Stimulated activated CD8-positive, alpha-beta memory T cell treated with anti-CD3 and anti-CD28 coated beads, Interleukin-12 subunit alpha, Interleukin-12 subunit beta, amount 100 ng/mL, for 1 hour (primary cell): ENCODE measurements at places on chromosomes 7 and 10.

- no peak for DNase-seq
Measured at GRCh38 chr10:61845196-61845949, 56.1 kb upstream of the ARID5B start.

GRCh38 chr10:88958721-88959120 lies 6.1 kb upstream of the ACTA2 start:
- DNase-seq, result no peak

DNA sequence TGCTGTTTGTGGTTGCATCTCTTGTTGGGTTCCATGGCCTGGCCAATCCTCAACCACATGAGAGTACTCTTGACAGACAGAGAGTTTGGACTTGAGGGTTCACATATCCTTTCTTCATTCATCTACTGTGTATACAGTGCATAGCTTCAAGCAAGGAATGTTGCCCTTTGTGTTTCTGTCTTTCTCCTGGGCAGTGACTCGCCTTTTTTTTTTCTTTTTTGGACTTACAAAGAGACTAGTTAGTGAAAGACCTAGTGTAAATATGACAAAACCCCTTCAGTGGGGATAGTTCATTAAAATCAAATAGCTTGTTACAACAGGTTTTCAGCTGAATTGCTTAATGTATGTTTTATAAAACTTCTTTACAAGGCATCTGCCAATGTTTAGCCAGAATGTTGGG lies 290.2 kb downstream of the FGFR2 start:
- no peak for DNase-seq

DNA sequence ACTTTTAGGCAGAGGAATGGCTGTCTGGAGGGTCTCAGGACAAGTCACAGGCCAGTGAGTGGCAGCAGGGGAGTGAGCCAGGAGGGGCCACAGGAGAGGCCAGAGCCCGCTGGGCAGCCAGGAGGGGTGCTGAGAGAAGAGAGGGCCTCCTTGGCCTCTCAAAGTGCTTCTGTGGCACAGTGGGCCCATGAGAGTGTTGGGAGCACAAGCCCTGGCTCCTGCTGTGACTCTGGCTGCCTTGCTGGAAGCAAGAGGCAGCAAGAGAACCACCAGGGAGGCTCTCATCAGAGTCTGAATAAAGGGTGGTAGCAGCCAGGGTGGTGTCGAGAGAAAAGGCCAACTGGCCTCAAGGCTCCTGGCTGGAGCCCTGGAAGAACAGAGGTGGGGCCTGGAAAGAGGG lies 91.1 kb downstream of the VOPP1 start:
- DNase-seq, result no peak

- no peak for DNase-seq
Measured at GRCh38 chr7:77917500-77918262, 119.1 kb downstream of the PHTF2 start.

DNA sequence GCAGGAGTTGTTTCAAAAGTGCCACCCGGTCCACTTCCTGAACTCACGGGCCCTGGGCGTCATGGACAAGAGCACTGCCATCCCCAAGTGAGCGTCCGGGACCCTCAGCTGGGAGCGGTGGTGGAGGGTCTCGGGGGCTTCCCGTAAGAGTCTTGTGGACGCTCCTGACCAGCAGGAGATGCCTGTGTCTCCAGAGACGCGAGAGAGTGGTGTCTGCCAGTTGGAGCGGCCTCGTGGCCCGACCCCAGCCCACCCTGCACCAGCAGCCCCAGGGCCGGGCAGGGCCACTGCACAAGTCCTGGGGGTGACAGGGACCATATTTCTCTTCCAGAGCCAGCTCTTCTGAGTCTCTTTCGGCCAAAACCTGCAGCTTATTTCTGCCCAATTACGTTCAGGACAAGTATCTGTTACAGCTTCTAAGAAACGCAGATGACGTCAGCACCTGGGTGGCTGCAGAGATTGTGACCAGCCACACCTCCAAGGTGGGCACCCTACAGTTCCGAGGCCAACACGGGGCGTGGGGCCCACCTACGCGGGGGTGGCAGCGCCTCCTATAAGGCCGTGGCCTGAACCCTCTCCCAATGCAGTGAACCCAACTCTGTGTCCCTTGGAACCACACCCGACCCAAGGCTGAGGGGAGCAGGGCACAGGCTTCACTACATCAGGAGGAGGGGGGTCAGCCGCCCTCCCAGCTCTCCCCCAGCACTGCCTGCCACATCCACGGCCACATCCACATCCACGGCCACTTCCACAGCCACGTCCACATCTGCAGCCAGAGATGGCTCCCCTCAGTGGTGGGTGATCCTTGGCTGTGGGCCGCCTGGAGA lies 16.2 kb upstream of the UTF1 start:
- no peak for DNase-seq
